Dorsolateral prefrontal cortex (tissue), 122 donors: ENCODE measurements at places on chromosomes 1 and 21. TPM values are rescaled to one million over a fixed set of nuclear protein-coding genes. Genes with fewer than 3 reads are reported as not detected.

NIPAL3 gene
- 95.8 TPM for total RNA-seq

VAMP4 gene
- total RNA-seq: 33.8 TPM

TNNI3K gene
- total RNA-seq: 16.3 TPM

SHE gene
- 3.0 TPM for total RNA-seq

SLAMF8 gene
- 2.8 TPM for total RNA-seq

TSPEAR gene
- 0.42 TPM for total RNA-seq
